Motor neuron (in vitro differentiated cells): ENCODE measurements at places on chromosomes 3 and 15.

GRCh38 chr15:22966321-22967083, 13.7 kb downstream of the CYFIP1 start:
- ATAC-seq = no peak

- peak; percentile 96 for ATAC-seq
Measured at GRCh38 chr3:197394464-197395321, 96.3 kb upstream of the DLG1 start.

DNA sequence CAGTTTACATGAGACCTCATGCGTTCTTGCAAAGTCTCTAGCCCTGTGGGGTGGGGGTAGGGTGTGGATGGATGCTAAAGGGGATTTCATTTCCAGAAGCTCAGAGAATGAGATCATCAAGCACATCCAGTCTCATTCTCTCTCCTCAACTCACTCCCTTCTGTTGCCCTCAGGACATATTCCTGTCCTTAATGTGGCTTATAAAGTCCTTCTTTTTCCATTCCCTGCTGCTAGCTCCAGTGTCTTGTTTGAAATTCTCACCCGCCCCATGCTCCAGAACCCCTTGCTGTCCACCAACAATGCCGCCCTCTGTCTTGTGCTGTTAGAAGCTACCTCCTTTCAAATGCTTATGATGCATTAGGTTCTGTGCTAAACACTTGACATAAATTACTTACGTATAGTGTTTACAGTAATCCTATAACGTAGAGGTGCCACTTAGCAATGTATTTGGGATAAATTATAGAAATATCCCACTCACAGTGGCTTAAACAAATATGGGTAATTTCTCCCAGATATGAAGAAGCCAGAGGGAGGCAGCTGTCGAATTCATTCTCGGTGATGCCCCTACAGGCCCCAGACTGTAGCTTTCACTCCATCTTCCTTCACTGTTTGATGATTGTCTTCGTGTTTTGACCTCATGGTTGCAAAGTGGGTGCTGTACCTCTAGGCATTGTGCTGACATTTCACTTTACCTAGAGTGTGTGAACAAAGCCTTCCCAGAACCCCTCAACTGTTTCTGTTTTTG, 273.1 kb upstream of the TBL1XR1 start:
- ATAC-seq = peak; percentile 85

DNA sequence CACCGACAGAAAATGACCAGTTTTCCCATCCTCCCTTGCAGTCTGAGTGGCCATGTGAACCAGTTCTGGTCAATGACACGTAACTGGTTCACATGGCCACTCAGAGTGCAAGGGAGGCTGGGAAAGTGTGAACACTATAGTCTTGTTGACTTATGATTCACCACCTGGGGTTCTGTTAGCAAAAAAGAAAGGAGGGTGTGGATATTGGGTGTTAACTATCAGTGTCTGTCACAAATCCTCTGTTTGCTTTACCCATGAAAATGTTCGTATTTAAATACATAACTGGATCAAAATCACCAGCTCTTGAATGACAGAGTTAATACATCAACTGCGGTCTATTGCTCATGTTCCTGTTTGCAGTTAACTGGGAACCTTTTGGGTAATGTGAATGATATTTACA, 92.3 kb downstream of the ADAMTSL3 start:
- no peak for ATAC-seq

DNA sequence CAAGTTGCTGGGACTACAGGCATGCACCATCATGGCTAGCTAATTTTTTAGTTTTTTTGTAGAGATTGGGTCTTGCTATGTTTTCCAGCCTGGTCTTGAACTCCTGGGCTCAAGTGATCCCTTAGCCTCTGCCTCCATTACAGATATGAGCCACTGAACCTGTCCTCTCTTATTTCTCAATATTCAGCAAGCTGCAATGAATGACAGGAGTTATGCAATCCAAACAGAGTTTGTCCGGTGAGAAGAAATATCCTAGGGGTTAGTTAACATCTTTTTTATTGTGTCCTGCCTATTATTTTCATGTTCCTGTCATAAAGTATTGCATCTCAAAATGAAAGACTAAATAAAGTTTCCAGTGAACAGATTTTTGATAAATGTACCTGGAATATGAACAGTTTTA, 1161.4 kb downstream of the OTOL1 start:
- no peak for ATAC-seq
